C1 segment of cervical spinal cord (tissue), 14 donors: ENCODE measurements at places on chromosomes 5 and 9.
A peak's percentile ranks its signal among the peaks of the same experiment; 100 is the strongest.

DNA sequence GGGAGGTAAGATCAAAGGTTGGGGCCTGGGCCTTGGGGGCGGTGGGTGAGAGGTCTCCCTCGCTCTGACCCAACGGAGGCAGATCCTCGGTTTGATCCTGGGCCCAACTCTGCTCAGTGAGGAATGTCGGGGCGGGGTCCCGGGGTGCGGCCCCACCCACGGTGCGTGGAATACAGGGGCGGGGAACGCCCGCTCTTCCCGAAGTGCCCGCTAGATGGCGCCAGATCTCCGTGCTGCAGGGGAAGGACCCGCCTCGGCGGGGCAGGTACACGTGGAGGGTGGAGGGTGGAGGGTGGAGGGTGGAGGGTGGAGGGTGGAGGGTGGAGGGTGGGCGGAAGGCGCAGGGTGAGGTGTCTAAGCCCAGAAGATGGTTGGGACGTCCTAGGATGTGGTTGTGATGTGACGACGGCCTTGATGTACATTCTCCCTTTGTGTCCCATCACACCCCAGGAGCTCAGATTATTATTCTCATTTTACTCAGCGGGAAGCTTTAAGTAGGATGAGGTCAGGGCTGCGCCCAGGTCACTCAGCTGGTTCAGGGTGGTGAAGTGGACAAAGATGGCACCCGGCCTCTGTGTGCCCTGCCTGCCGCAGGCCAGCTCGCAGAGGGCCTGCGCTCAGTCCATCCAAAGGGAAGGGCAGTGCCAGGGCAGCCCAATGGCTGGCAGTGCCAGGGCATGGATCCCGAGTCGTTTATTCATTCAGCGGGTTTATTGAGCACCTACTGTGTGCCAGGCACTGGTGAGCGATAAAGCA lies 9.4 kb upstream of the RPS14 start:
- peak; percentile 74 for DNase-seq

DNA sequence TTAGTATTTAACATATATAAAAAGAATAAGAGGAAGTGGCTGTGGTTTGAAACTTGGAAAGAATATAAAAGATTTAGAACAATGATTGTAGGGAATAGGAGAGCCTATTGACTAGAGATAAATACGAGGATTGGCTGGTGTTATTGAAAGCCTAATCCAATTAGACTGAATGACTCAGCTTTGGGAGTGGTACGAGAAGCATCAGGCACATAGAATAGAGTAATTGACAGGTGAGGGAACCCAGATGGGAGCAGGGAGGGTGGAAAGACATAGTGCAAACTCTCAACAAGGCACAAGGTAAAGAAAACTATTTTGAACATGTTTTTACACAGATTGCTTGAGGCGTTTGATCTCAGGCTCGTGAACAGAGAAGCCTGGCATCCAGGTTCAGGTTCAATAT lies 338.9 kb upstream of the KLF9 start:
- no peak for DNase-seq

GRCh38 chr5:7419846-7420245 lies 23.9 kb downstream of the ADCY2 start:
- DNase-seq: no peak

- no peak for DNase-seq
Observed at GRCh38 chr5:98780390-98780789, 6.9 kb downstream of the RGMB start.

- no peak for DNase-seq
Observed at GRCh38 chr5:34858790-34859189, 19.8 kb downstream of the TTC23L start.

DNA sequence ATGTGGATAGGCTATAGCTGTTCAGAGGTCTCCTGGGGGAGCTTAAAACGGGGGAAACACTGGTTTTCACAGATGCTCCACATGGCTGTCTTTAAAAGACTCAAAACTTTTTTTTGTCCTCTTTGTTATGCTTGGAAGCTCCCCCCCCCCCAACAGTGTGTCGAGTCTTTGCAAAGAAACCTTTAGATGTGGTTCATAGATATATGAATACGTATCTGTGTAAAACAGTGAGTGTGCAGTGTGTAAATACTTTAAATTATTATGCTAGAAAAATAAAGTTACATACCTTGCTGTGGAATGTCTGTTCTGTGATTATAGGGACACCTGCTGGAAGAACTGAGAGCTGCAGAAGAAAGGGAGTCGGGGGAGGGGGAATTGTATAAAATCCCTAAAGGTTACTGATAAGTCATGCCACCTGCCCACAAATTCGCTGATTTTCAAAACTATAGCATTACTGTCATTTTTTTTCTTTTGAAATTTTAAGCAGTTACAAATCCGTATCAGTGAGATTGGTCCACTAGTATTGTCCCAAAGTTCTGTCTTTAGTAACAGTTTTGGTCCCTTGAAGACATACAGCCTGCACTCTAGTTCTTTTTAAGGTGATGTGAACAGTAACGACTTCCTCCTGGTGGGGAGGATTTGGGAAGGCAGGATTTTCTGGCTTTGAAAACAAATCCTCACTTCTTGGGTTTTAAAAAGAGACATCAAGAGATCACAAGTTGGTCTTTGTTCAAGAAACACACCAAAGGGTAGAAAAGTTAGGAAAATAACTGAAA lies 22.9 kb downstream of the RGMB start:
- DNase-seq: no peak

DNA sequence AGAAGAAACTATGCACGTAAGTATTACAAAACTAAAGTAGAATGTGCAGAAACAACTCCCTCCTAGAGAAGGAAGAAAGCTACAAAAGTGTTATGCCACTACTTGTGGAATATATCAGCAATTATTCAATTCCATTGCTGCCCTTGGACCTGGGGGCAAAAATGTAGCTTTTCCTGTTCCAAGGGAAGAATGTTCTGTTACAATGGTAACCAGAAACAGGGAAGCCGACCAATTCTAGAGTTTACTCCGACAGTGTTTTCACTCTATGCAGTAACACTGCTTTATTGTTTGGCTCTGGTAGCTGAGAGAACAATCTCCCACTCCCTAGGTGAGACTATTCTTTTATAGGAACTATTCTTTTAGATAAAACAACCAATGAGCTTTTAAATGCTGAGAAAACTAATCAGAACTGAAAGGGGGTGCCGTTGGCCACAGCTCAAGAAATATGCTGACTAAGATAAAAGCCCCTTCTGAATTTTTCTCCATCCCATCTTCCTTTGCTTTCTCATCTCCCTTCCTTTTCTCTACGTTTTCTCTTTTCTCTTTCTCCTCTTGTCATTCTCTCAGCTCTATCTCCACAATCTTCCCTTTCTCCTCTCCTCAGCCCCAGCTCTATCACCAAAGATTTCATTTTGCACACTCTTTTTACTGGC lies 54.1 kb downstream of the SLC1A3 start:
- no peak for DNase-seq

DNA sequence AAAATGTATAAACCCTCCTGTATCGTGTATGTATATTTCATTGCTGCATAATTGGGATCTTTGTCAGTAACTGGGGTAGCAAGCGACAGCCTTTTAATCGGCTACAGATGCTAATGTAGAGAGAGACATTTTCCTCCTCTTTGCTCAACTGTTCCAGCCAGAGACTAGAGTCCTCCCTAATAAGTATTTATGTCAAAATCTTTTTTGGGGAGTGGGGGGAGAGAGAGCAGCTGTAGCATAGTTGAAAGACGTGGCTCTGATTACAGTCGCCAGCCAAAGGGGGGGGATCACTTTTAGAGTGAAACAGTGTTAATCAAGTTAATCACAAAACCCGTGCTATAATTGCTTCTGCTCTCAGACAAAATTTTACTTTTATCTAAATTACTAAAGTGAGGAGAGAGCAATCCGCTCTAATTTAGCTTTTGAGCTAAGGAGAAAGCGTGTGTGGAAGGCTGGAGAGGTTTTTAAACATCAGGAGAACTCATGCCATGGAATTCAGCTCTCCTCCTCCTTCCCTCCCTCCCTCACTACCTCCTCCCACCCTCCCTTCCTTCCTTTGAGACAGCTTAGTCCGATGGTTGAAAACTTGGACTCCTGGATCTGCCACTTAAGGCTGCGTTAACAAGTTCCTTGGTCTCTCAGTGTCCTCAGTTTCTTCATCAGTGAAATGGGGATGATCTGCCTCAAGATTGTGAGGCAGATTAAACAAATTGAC lies 87.3 kb upstream of the ZNF618 start:
- DNase-seq: no peak

- no peak for DNase-seq
Observed at GRCh38 chr5:112689155-112689909, 48.4 kb upstream of the APC start.

- no peak for DNase-seq
Observed at GRCh38 chr9:71793386-71794105, 25.2 kb upstream of the CEMIP2 start.

- no peak for DNase-seq
Observed at GRCh38 chr9:36937346-36937745, 96.7 kb downstream of the PAX5 start.

GRCh38 chr9:131478421-131478868 lies 24.3 kb upstream of the POMT1 start:
- no peak for DNase-seq

- DNase-seq: no peak
Observed at GRCh38 chr5:175317872-175318271, 126.1 kb downstream of the DRD1 start.

- no peak for DNase-seq
Observed at GRCh38 chr5:130052752-130053151, 148.5 kb downstream of the CHSY3 start.

DNA sequence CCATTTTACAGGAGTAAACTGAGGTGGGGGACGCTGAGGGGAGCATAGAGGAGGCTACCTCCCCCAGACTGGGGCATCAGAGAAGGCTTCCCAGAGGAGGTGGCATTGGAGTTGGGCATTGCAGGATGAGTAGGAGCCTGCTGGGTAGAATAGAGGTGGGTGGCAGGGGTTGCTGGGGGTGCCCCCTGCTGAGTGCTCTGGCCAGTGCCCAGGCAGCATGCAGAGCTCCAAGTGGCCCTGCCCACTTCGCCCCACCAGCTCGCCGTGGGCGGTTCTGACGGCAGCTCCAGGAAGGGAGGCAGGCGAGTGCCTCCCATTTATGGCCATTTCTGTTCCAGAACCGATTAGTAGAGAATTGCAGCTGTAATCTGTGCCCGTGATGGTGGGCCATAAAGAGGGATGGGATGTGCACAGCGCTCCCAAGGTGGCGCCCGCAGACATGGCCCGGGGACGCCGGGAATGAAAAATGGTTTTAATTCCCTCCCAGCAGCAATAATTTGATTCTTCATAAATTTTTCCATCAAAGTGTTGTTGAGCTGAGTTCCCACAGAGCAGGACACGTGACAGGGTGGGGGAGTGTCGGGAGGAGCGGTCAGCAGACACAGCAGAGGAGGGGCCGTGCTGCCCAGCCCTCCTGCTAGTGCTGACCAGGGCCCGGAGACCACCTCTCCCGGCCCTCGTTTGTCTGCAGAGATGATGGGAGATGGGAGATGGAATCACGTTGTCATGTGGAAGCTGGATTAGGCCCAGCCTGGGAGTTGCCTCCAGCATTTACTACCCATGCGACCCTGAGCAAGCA lies 75.5 kb downstream of the LMX1B start:
- no peak for DNase-seq

DNA sequence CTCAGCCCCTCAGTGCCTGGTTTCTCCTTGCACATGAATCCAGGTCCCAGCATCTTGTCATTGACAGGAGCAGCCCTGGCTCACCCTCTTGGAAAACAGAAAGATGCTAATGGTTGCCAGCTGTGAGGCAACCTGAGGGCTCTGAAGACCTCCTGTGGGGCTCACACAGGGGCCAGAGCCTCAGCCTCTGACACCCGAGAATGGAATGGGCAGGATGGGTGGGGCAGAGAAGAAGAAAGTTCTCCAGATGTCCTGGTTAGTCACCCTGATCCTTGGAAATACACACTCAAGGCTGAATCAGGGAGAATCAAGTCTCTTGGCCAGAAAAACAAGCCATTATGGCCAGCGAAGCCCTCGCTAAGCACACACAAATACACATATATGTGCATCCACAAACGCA lies 32.3 kb upstream of the SPATA31E1 start:
- DNase-seq: no peak

DNA sequence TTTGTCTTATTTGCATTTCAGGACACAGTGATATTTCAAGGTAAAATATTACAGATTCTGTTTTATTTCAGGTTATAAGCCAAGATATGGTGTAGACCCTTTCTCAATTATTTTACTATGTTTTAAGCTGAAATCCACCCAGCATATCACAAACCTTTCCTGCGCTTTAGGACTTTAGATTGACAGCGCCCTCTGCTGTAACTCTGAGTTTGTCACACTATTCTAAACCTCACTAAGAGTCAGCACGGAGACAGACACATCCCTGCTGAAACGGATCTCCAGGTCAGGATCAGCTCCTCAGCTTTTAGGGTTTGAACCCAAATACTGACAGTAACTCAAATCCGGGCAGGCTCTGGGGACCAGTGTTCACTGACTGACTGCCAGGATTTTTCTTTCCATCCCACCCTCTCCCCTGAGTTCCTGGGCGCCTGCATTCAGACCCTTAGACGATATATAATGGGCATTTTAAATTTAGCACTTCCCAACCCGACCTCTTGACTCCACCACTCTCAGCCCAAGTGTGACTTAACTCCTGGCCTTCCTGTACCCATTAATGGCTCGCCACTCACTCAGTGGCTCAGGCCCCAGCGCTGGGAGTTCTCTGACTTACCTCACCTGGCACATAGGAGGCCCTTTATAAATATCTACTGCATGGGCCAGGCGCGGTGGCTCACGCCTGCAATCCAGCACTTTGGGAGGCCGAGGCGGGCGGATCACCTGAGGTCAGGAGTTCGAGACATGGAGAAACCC lies 33.5 kb downstream of the TLX3 start:
- no peak for DNase-seq

DNA sequence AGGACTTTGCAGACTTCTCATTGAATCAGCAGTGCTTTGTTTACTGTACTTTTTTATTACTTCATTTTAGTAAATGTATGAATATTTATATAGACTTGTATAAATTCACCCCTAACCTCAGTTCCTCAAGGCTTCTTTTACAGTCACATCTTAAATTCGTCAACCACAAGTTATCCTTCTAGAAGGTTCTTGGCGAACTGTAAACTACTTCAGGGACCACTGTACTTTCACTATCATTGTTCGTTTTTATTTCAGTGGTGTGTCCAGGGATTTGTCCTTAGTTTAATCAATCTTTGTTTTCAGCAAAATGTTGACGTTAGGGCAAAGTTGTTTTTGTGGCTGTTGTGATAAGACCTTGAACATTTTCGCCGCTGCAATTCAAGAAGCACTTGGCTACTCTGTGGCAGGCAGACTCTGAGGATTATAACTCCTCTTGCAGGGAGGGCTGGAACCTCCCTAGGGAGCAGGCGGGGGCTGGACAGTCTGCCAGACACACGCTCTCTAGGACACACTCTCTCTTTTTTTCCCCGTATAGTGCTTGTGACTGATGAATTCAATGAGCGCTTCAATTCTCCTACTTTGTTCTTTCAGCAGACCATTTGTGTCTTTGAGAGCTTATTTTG lies 252.8 kb downstream of the FBXL7 start:
- DNase-seq: no peak

DNA sequence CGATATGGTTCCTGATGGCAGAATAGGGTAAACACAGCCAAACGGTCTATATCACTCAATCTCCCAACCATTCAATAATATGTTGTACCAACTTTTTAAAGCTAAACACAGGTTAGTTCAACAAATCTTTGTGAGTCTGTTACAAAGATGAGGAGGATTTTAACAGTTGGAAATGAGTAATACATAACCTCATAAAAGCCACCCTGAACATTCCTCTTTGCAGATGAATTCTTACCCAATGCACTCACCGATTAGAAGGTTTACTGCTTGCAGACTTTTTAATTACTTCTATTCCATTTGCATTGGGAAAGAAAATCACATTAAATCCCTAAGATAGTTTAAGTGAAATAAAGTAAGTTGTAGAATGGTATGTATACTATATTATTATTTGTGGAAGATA lies 23.3 kb upstream of the TRMT10B start:
- DNase-seq: no peak
